B cell (primary cell): ENCODE measurements at places on chromosomes 4 and X. TPM values are rescaled to one million over a fixed set of nuclear protein-coding genes. Genes with fewer than 3 reads are reported as not detected.

The NAA11 gene
- not detected in 2 replicates for total RNA-seq

GRCh38 chrX:21875013-21875412 is 19.2 kb downstream of the YY2 start:
- DNase-seq, result no peak

- DNase-seq, result no peak
Observed at GRCh38 chr4:85870298-85871083, 395.5 kb downstream of the ARHGAP24 start.

DNA sequence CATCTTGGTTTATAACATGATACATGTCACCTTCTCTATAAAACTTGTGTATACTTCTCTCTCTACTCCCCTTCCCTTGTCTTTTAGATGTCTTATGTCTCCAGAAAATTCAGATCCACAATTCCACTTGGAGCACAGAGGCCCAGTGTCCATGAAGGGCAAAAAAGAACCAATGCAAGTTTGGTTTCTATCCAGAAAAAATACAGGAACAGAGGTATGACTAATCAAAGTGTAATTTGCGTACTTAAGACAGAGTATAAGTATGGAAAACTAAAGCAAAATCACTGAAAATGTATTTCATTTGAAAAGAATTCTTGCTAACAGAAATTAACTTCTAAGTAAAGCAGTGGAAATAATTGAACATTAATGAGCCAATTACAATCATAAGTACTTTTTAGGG is 46.2 kb downstream of the GUCY1B1 start:
- DNase-seq, result no peak

DNA sequence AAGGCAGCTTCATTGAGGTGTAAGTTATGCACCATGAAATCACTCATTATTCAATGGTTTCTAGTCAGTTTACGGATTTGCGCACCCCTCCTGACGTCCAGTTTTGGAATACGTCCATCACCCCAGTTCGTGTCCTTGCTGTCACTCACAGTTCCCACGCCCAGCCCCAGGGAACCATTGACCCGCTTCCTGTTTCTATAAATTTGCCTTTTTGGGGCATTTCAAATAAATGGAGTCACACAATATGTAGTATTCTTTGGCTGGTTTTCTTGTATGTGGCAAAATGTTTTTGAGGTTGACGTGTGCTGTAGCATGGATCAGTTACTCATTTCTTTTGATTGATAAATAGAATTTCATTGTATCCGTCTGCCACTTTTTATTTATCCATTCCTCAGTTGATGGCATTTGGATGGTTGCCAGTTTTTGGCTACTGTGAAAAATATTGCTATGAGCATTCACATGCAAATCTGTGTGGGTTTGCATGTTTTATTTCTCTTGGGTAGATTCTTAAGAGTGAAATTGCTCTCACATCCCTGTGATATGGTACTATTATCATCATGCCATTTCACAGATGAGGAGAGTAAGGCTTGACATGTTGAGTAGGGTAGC is 18.4 kb upstream of the SORCS2 start:
- no peak for DNase-seq

The FHIP1A gene
- total RNA-seq, result 0.46 and 0.76 TPM in 2 replicates

The SORCS2 gene
- total RNA-seq, result not detected in 2 replicates

The TRIM60 gene
- not detected in 2 replicates for total RNA-seq

GRCh38 chr4:28966982-28967381 is 1753.2 kb upstream of the PCDH7 start:
- no peak for DNase-seq

GRCh38 chrX:123184866-123185276 is 793 bp downstream of the GRIA3 start:
- no peak for DNase-seq

The OCRL gene
- 8.8 and 10.6 TPM in 2 replicates for total RNA-seq

- no peak for DNase-seq
Observed at GRCh38 chrX:53246231-53246630, 21.2 kb upstream of the KDM5C start.

The RTL9 gene
- not detected in 2 replicates for total RNA-seq

The ZFP92 gene
- total RNA-seq, result 1.6 and 2.5 TPM in 2 replicates

- no peak for DNase-seq
Observed at GRCh38 chrX:123590842-123591486, 141.9 kb downstream of the THOC2 start.

DNA sequence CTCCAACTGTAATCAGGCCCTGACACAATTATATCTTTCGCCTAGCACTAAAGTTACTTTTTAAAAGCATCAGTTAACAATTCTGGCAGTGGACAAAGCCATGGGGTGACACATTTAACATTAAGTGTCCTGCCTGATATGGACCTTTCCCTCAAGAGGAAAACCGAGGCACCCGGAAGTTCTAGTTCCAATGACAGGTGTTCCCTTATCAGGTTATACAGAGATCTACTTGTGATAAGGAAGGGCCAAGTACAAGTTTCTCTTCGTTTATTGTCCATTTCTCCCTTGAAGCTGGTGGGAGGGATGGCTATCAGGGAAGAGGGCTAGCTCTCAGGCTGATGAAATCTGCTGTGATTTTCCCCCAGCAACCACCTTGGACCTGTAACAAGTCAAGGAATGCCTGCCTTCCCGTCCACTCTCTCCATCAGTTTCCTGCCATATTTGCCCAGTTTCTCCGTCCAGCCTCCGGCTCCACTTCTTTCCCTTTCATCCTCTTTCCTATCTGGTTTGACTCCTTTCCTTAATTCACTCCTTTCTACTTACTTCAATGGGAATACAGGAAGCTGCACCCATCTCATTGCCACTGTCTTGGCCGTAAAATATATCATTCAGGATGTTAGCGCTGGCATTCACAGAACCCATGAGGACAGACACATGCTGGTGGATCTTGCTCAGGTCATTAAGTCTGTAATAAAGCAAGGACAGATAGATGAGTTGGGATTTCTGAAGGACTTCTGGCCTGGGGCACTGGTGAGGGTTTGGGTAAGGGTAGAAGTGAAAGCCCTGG is 95.0 kb downstream of the DGKK start:
- DNase-seq, result no peak

- DNase-seq, result no peak
Observed at GRCh38 chr4:164293203-164293602, 460.7 kb upstream of the SMIM31 start.

The SMIM10 gene
- total RNA-seq, result 0.37 and 1.0 TPM in 2 replicates

- no peak for DNase-seq
Observed at GRCh38 chr4:54073271-54073880, 9.0 kb upstream of the CHIC2 start.

GRCh38 chrX:121949041-121949760 is 901.8 kb downstream of the GLUD2 start:
- no peak for DNase-seq

DNA sequence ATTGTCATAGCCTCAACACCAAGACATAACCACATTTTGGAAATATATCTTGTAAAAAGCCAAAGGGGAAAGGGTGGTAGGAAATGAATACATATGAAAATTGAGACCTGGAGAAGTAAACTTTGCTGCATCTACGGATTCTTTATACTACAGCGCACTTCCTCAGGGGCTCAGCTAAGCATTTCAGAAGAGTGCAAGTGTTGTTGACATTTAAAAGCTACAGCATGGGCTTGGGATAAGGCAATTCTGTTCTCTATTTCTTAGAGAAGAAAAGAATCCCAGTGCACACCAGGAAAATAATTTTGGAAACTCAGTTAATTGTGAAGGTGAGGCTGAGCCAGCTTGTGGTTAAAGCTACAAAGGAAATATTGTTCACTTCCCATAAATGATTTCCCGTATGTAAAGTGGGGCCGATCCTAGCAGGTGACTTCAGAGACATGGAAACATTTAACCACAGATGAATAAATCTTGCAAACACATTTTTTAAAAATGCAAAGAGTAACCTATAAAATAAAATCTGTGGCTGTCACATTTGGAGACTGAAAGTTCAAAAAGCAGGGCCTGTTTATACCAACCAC is 12.6 kb upstream of the GBA3 start:
- no peak for DNase-seq

The CDS1 gene
- 0.15 and 0.19 TPM in 2 replicates for total RNA-seq

GRCh38 chrX:118345045-118345463 is 852 bp upstream of the WDR44 start:
- no peak for DNase-seq

DNA sequence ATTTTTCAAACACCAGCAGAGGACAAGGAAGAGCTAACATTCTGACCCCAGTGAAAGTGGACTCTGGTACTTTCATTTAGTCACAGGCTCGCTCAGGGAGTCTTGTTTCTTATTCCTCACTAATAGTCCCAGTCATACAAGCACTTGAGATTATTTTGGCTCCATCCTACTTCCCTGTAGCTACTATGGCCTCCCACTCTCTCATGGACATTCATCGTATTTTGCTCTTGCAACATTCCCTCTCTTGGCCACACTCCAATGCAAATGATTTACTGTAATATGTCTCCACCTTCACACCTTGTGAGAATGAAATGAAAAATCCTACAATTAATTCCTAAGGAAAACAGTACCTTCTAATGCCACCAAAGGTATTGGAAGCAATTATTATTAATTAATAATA is 21.3 kb downstream of the PLRG1 start:
- no peak for DNase-seq

- no peak for DNase-seq
Observed at GRCh38 chr4:140818433-140818832, 62.2 kb upstream of the TBC1D9 start.

DNA sequence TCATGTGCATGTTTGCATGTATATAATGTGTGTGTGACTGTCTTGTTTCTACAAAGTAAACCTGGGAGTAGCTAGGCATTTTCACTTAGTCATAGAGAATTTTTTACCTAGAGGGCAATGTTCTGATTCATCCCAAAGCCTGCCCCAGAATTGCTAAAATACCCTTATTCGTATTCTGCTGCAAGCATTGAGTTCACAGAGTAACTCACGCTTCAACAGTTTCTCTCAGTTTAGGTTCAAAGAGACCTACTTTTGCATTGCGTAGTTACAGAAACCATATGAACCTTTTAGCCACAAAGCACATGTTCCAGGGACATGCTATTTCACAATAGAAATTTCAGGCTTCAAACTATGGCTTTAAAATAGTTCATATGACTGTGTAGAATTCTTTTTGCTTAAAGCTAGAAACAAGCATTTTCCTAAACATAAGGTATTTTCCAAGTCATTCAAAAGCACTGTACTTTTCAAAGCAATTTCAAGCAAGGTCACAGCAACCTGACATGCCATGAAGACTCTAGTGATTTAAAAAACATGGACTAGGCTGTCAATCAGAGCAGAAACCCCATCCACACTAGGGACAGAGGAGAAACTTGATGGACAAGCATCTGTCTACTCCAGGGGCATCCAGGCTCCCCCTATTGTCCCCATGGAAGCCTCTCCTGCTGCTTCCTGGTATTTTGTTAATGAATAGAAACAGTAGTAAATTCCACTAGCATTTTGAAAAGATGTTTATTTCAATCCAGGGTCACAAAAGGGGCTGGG is 81.5 kb upstream of the MAPK10 start:
- DNase-seq, result no peak

The ADH6 gene
- not detected in 2 replicates for total RNA-seq

DNA sequence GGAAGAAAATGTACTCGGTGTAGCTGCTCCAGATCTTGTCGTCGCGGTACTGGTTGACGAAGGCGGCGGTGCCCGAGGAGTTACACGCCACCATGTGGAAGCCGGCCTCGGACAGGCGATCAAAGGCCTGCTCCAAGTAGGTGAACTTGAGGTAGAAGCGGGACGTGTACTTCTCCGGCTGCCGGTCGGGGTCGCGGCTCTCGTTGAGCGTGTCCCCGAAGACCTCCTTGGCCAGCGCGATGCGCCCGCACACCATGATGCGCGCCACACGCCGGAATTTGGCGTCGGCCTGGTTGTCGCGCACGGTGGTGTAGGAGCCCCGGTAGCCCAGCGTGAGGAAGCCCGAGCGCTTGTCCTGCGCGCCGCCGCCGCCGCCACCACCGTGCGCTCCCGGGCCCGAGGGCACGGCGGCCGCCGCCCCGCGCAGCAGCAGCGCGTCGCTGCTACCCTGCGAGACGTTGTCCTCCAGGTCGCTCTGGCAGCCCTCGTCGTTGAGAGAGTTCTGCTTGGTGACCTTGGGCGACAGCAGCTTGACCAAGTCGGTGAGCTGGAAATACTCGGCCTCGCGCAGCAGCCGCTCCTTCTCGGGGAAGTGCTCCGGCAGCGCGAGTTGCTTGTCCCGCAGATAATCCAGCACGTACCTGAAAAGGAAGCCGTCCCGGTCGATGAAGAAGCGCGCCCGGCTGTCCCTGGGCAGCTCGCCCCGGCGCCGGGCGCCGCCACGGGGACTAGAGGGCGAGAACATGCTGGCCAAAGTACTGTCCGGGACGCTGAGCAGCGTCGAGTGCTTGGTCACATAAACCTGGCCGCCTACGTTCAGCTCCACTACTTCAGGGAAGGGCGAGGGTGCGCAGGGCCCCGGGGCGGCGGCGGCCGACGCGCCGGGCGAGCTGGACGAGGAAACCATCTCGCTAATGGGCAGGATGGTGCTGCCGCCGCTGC is 775 bp downstream of the KCTD8 start:
- DNase-seq, result peak; percentile 31

- no peak for DNase-seq
Observed at GRCh38 chr4:121991968-121992367, 40.1 kb upstream of the TRPC3 start.

GRCh38 chrX:38500141-38500540 is 61.2 kb upstream of the TSPAN7 start:
- no peak for DNase-seq

The DACH2 gene
- total RNA-seq, result not detected in 2 replicates

- no peak for DNase-seq
Observed at GRCh38 chrX:88853925-88854324, 106.9 kb downstream of the CPXCR1 start.

The IBSP gene
- not detected in 2 replicates for total RNA-seq

The FRMPD4 gene
- not detected in 2 replicates for total RNA-seq

GRCh38 chrX:49701933-49702332 is 6.1 kb upstream of the PAGE1 start:
- no peak for DNase-seq

The DTHD1 gene
- not detected in 2 replicates for total RNA-seq

GRCh38 chr4:102439812-102440211 is 61.3 kb upstream of the NFKB1 start:
- DNase-seq, result no peak

DNA sequence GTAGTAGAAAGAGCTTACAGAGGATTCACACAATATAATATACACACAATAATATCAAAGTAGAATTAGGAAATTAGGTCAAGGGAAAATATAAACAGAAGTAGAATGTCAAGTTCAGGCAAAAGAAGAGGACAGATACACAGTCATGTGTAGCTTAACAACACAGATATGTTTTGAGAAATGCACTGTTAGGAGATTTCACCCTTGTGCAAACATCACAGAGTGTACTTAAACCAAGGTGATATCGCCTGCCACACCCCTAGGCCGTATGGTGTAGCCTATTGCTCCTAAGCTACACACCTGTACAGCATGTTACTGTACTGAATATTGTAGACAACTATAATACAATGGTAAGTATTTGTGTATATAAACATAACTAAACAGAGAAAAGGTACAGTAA is 110.0 kb upstream of the EDNRA start:
- no peak for DNase-seq

The HMGN5 gene
- total RNA-seq, result 0.37 and 0.46 TPM in 2 replicates

DNA sequence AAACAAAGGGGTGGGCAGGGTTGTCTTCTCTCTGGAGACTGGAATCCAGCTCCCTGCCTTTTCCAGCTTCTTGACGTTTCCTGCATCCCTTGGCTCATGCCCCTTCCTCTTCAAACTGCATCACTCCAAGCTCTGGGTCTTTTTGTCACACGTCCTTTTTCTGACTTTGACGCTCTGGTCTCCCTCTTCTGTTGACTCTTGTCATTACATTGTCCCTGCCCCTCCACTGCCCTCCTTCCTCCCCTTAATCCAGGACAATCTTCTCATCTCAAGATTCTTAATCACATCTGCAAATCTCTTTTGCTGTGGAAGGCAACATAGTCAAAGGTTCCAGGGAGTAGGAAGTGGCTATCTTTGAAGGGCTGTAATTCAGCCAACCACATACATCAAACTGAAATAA is 178.3 kb downstream of the TMA16 start:
- DNase-seq, result no peak

The RRH gene
- 0.64 TPM in 1 of 2 replicates, not detected in the other for total RNA-seq
